Right hindlimb (tissue), 1 donor: ENCODE measurements at places on chromosomes 5 and 9.

DNA sequence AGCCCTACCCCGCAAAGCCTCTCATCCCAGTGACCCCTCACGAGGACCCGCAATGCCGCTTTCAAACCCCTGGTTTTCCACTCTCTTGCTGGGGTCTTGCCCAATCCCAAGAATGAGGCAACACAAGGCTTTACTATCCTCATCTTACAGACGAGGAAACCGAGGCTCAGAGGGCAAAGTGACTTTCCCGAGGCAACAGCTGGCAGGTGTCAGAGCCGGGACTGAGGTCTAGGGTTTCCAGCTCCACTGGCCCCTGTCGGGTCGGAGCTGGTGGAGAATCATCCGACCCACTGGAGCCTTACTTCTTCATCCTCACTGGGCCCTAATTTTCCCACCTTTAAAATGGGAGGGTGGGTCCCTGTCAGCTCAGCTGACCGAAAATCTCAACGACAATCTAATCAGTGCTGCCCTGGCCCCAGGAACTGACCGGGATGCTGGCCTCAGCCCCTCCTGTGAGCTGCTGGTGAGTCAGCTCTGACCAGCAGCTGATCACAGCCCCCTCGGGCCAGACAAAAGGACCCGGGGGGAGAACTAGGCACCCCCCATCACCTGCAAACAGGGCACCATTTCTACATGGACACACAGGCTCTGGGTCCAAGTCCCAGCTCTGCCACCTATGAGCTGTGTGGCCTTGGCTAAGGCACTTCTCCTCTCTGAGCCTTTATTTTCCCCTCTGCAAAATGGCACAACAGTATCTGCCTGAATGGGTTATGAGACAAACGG, 72.7 kb upstream of the STXBP1 start:
- no peak for DNase-seq

DNA sequence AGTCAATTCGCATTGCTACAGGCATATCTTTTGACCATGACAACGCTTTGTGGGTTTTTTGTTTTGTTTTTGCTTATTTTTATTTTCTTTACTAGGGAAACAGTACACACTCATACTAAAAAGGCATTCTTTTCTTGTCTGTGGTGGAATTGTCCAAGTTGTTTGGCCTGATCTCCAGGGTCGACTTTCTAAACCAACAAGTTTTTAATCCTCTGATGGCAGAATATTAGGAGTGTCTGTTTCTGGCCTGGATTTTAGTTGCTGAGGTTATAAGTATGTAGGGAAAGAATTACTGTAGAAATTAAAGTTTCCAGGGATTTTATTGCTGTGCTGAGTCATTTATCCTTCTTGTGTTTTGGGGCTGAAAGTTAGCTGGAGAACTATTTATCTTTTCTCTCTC, 218.5 kb downstream of the TAF11L14 start:
- DNase-seq = peak; percentile 43

DNA sequence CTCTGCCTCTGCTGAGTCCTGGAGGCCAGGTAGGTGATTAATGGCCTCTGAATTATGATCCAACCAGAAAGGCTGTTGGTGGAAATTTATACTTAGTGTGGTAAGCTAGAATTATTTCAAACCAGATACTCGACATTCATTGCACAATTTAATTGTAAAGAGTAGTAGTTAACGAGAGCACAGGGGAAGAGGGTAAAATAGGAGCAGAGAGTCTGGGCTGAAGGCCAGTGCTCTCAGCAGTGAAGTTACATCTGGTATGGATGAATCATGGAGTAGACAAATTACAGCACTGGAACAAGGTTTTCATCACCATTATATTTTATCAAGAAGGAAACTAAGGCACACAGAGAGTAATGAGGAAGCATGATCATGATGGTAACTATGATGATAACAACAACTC, 92.5 kb downstream of the TLR4 start:
- DNase-seq = no peak

GRCh38 chr5:138925090-138925635, 50.0 kb upstream of the LRRTM2 start:
- DNase-seq = no peak

DNA sequence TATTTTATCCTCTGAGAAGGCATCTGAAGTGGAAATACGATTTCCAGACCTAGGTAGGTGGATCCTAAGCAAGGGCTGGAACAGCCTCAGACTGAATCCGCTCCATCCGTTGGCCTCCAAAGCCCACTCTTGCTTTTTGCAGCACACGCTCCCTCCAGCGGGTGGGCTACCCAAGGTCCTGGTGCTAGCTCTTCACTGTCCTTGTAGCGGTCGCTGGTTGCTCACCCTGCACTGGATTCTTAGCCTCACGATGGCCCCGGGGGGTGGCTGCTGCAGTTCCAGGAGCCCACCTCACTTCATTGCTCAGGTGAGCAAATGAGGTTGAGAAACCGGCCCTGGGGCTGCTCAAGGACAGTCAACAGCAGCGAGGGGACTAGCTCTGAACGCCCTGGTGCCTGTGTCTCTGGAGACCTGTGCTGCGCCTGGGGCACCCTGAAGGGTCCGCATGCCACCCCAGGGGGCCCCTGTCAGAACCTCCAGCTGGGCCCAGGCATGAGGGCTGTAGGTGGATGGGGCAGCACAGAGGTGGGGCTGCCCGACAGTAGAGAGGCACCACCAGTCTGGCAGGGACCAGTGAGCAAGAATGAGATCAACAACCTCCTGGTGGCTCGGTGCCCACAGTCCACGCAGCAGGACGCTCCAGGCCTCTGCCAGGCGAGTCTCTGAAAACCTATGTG, 4.3 kb downstream of the MGAT4B start:
- no peak for DNase-seq

DNA sequence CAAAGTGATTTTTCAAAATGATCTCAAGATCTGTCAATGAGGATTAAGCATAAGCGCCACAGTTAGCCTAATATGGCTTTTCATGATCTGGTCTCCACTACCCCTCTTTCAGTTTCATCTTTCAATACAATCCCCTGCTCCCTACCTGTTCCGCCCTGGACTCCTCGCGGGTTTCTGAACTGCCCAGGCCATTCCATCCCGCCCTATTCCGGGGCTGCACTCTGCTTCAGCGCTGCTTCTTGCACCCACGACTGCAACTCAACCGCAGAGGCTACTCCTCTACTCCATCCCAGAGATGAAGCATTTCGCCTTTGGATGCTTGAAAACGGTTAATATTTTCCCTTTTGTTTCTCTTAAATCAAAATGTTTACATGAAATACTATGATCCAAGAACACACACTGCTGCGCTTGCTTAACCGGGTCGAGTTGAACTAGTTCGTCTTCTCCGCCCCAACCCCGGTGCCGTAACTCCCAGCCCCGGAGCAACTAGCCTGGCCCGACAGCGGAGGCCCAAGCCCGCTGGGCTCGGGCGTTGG, 716 bp upstream of the OTULIN start:
- DNase-seq = no peak

DNA sequence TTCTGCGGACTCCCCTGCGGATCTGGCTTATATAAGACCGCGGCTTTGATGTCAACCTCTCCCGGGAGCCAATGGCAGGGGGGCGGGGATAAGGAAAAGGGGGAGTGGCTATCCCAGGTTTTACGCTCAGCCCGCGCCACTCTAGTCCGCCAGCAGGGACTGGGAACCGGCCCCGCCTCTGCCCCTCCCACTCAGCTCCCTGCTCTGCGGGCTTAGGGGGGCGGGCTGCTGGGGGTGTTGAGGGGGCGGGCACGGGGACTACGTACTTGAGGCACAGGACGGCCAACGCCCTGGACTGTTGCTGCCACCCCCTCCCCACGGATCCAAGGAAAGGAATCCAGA, at the start of gene HAND1:
Gene HAND1, minus strand, starts transcription at position 4 of the 342 bp plus-strand sequence. CDS start 219 bp downstream, outside the sequence.
- DNase-seq = peak; percentile 55

GRCh38 chr9:11269036-11269435, 656.2 kb upstream of the PTPRD start:
- no peak for DNase-seq

DNA sequence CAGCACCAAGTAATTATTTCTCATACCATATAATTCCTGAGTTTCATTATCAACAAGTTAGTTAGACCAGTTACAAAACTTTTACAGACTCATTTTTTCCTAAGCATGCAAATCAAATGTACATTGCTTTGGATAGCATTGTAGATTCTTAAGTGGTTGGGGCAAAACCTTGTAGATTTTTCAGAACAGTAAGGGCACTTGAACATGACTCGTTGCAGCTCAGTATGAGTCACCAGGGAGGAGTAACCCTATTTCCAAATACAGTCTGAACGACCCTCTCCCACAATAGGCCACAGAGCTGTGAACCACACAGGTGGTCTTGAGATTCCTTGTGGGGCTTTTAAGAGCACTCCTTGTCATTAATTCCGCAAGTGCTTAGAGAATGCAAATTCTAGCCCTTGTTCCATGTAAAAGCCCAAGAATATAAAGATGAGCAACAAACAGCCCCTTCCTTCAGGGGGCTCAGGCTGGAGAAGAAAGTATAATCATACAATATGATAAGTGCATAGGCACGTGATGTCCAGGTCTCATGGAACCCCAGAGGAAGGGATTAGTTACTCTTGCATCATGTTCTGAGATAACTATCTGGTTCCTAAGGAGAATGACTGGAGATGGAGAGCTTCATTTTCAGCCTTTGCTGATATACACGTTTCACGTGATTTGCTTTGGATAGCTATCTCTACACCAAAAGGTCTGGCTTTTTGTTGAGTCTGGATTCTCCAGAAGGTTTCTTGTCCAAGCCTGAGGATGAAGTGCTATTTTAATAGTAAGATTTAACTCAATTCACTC, 295.7 kb downstream of the KCNN2 start:
- no peak for DNase-seq

DNA sequence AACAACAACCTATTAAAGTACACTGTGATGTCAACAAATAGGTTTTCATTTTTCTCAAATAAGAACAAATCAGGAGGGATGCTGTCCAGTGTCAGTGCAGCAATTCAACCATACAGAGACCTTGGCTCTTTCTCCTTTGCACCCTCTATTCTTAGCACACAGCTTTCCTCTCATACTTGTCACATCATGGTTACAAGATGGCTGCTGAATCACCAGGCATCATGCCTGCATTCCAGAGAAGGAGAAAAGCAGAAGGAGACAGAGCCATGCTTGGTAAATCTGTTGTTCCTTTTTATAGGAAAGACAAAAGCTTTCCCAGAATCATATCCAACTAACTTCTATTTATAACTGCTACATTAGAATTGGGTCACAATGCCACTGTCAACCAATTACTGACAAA, 124.7 kb upstream of the VLDLR start:
- DNase-seq = no peak

DNA sequence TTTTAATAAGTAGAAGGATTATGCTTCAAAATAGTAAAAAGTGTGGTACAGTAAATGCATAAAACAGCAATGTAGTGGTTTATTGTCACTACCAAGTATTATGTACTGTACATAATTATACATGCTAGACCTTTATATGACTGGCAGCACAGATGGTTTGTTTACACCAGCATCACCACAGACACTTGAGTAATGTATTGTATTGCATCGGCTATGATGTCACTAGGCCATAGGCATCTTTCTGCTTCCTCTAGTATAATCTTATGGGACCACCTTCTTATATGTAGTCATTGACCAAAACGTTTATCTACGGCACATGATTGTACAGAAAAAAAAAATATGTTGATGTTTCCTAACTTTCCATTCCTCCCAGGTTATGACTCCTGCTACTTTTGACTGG, 31.9 kb upstream of the SSBP2 start:
- DNase-seq = no peak

DNA sequence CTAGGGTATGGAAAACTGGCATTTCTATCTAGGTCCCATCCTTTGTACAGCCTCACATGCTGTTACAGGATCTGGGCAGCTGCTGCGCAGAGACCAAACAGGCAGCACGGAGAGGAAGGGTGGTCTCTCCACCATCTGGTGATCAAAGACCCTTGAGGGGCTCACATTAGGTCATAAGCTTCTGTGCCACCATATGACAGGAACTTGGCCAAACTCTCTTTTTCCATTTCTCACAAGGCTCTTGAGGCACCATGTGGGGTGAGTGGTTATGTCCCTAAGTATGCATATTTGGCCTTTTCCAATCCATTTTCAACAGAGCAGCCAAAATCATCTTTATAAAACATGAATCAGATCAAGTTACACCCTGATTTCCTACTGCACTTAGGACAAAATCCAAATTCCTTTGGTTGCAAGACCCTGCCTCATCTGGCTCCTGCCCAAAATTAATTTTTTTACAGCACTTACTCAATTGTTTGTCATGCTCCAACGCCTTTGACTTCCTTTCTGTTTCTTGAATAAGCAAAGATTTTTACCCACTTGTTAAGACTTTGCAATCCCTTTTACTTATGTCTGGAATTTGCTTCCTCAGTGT, 730.0 kb downstream of the MAT2B start:
- DNase-seq = peak; percentile 57

DNA sequence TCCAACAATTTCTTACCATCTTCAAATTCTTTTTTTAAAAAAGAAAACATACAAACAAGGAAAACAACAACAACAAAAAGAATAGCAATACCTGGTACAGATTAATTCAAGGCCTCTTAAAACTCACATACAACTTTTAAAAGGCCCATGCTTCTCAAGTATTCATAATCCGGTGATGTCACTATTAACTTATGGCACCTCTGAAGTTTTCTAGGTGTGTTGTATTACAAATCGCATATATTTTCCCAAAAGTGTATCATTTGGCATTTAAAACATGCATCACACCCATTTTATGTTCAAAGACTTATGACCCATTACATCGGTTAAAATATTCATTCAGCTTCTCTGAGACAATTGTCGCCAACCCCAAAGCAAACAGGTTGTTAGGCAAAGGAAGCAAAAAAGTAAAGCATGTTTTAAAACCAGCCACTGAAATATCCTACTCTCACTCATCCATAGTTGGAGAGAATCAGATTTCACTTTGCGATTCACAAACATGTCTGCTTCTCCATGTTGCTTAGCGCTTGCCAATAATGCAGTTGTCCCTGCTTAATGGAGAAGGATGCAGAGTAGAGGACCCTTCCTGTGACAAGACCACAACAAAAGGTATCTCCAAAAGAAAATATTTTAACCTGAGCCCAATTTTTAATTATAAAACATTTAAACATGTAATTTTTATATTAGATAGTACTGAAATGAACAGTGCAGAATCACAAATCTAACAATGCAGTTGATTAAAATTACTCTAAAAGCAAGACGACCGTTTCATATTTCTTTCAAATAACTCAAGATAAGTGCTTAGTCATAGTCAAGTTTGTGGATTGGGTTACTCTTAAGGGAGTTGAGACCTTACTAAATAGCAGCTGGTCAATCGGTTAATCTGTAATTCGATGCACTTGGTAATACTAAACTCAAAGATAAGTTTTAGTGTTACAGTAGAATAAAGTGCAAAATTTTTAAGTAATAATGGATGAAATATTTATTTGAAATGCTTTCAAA, 1.6 kb downstream of the SKP1 start:
- no peak for DNase-seq

DNA sequence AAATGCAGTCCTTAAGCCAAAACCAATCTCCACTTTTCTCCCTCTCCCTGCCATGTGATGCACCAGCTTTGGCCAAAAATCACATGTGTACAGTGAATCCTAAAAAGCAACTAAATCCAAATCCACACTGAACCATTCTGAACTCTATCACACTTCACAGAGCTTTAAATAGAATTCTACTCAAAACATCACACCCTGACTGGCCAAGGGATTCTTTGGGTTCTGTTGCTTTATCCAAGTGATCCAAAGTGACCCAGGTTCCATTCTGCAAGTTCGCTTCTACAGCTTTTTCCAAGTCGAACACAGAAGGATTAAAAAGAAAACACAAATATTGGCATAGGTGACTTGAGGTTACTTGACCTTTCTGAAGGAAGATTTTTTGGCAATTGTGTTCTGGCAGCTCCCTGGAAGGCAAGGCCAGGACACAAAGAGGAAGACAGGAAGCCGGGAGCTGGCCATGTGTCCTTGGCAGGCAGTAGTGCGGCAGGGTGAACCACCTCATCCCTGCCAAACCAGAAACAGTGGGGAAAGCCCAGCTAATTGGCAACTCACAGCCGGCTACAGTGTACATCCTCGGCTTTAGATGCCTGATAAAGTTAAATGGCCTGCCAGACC, 115.0 kb downstream of the NFIB start:
- peak; percentile 80 for DNase-seq
